ENCODE measurements at places on chromosomes 12 and 14.

GRCh38 chr12:67705394-67706370 is 57.1 kb downstream of the DYRK2 start:
- no peak for DNase-seq

GRCh38 chr14:75832621-75833297 is 149.0 kb downstream of the TGFB3 start:
- no peak for DNase-seq

DNA sequence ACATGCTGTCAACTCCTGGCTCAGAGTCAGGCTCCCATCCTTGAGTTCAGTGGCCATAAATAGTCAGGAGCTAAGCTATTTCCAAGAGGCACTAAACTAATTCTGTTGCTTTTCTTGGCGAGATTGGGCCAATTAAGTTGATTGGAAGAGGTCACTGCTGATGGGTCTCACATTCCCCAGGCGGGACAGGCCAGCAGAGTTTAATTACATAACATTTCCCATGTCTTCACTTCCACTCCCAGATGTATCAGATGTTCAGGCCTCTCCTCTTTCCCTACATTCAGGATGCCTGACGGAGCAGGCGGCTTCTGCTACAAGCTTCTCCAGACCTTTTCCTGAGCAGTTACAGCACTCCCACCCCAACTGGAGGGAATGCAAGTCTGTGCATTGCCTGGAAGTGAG is 5.3 kb downstream of the NTF3 start:
- no peak for DNase-seq

DNA sequence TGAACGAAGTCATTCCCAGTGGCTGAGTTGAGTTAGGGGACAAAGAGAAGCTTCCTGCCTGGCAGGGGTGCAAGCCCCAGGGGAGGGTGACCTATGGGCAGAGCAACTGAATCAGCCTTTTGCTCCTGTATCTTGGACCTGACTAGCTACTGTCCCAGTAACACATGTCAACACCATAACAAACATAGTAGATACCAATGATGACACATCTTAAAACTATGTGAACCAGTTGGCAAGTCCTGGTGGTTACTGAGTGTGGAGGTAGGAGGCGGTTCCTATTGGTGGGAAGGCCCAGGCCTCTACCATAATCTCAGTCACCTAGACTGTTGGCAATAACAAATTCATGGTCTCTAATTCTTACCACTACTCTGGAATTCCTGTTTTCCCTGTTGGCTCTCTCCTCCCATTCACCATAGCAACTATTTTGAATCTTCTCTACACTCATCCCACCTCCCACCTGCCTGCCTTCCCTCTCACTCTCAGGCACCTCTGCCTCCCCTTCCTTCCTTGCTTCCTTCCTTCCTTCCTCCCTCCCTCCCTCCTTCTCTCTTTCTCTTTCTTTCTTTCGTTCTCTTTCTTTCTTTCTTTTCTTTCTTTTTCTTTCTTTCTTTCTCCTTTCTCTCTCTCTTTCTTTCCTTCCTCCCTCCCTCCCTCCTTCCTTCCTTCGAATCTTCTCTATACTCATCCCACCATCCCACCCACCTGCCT is 8.1 kb upstream of the P2RX7 start:
- no peak for DNase-seq

- no peak for DNase-seq
These were observed 171.9 kb upstream of the KITLG start for GRCh38 chr12:88752183-88752582.

GRCh38 chr12:40105265-40105514 is 691 bp downstream of the SLC2A13 start:
- DNase-seq: no peak

DNA sequence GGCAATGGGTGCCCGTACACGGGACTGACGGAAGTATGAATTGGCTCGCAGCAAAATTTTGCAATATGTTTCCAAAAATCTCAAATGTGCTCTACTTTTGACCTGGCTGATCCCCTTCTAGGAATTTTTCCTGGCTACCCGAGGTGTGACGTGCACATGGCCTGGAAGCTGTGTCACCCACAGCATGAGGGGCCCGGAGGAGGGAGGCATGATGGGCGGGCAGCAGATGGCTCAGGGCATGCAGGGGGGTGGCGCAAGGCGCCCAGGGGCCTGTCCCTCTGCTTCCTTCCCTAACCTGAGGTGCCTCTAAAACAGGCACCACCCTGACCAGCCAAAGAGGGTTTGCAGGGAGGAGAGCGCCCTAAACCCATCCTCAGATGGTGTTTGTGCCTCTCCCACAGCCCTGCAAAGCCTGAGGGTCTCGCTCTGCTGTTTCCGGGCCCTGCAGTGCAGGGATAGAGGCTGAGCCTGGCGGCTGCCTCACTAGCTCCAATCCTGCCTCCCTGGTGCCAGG is 6.7 kb downstream of the GPR132 start:
- DNase-seq: no peak

GRCh38 chr14:20578784-20579502 is 8.9 kb downstream of the RNASE11 start:
- no peak for DNase-seq

DNA sequence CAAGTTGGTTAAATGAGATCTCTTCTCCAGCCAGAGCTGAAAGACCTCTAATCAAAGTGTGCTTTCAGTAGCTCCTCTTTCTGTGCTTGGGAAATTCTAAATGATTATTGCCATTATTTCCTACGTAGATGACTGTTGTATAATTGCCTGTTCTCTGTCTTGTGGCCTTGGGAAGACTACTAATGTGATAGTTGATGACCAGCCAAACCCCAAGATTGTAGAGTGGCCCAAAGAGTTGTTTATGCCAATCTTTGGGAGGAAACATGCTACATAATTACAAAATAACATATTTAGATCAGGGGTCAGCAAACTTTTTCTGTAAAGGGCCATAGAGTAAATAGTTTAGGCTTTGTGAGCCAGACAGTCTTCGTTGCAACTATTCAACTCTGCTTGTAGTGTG is 135.1 kb upstream of the DIO2 start:
- DNase-seq: no peak

- DNase-seq: no peak
These were observed 58.1 kb downstream of the NCOR2 start for GRCh38 chr12:124509300-124509675.

DNA sequence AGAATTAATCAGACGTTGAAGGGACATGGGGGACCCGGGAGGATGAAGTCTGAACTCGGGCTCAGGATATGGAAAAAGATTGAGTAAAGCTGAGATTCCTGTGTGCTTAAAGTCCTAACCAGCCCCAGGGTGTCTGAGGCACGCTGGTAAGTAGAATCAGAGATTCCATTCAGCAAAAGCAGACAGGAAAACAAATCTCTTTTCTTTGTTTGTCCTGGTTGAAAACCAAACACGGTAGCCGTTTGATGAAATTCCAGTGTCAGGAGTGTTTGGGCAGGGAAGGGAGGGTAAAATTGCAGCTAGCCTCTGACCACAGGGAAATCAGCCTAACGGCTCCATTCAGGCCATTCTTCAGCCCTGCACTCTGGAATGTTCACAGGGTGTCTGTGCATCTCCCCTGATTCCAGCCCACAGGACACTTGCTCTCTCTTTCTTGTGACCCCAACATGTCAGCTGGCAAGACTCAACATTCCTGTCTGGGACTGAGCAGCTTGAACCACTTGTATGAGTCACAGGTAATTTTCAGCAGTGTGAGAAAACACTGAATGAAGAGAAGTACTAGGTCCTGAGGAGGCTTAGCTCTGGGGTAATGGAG is 31.0 kb downstream of the NINJ2 start:
- no peak for DNase-seq

- no peak for DNase-seq
These were observed 18.9 kb downstream of the BCAT1 start for GRCh38 chr12:24929953-24930352.

GRCh38 chr12:121181181-121181580 is 28.7 kb upstream of the P2RX4 start:
- no peak for DNase-seq

DNA sequence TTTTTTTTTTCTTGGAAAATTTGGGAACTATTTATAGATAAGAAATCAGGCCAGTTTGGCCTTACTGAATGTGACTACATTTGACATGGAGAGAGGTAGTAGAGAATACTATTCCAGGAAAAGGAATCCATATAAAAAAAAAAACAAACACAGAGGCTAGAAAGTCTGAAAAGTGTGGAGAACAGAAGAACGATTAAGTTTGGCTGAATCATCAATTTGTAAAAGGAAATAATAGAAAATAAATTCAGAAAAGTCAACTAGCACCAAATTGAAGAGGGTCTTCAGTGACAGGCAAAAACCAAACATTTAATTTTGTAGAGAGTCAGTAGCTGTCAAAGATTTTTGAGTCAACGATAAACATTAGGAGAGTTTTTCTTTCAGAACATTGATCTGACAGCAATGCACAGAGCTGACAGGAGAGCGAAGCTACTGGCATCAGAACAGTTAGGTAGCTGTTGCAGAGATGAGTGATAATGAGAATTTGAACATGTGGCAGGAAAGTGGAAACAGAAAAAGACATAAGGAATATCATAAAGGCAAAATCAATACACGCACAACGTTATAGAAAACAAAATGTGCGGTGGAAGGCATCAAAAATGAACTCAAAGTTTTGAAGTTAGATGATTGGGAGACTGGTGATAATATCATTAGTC is 241.2 kb downstream of the SOX5 start:
- no peak for DNase-seq

DNA sequence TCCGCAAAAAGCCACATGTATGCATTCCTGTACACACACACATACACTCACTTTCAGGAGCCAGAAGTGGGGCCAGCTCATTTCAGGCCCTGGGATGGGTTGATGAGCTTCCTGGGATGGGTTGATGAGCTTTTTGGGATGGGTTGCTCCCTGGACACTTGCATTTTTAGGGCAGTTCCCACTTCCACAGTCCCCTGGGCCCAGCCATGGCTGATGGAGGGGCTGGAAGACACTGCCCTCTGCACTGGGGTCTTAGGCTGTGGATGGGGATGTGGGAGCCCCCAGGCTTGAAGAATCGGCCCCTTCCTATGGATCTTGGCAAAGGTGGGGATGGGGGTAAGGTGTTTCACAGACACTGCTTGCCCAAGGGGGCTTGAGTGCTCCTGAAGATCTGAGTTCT is 12.7 kb downstream of the ACVRL1 start:
- DNase-seq: no peak

GRCh38 chr14:92582706-92583452 is 69.3 kb downstream of the RIN3 start:
- no peak for DNase-seq

All from putamen (tissue), 1 donor.